Cerebellar nuclear complex (tissue), 1 donor: ENCODE measurements at places on chromosomes 13 and 19.

DNA sequence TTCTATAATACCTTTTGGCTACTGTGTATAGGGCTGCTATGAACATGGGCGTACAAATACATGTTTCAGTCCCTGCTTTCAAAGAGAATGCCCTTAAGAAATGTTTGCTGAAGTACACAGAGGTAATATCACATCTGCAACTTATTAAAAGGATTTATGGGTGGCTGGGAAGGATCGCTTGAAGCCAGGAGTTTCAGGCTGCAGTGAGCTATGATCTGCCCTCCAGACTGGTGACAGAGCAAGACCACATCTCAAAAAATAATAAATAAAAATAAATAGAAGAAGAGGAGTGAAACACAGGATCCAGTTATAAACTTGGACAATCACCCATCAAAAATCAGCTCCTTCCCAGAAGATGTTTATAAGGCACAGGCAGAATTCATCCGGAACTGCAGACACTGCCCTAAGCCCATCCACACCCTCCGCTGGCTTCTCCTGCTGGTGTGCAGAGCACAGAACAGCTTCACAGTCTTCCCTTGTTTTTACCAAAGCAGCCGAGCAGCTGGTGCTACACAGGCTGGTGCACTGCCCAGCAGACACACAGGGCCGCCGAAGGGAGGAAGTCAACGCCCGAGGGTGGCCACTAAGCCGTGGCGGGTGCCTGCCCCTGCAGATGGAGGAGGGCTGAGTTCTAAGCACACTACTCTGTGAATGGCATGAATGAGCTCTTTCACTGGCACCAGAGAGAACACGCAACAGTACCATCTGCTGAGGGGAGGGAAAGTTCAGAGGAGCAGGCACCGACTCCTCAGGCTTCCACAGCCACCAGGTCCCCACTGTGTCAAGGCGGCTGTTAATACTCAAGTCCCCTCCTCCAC lies 44.0 kb downstream of the BRD4 start:
- DNase-seq: no peak

- no peak for DNase-seq
Observed at GRCh38 chr13:40187324-40187795, 479.1 kb downstream of the FOXO1 start.

GRCh38 chr13:43884222-43884621 lies 4.5 kb downstream of the LACC1 start:
- no peak for DNase-seq

DNA sequence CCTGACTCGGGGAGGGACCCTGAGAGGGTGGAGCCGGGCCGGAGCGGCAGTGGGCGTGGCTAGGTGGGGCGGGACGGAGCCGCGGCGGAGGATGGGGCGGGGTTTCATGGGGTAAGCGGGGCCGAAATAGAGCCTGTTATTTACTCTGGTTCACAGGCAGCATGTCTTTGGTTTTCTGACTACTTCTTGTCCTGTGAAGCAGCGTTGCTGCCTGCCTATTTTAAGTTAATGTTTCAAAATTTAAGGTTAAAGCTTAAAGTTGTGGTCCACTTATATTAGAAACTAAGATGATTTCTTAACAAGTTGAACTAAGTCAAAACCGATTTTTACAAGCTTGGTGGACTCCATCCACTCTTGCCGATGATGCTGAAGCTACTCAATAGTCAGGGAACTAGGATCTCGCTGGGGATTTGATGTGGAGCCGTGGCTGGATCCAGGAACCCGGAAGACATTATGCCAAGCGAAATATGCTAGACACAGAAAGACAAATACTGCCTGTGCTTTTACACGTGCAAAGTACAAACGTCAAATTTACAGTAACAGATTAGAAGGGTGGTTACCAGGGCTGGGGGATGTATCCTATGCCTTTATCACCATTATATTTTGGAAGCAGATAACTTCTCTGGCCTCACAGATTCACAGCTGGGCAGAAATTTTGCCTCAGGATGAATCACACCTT lies 433 bp upstream of the ZNF616 start:
- no peak for DNase-seq

DNA sequence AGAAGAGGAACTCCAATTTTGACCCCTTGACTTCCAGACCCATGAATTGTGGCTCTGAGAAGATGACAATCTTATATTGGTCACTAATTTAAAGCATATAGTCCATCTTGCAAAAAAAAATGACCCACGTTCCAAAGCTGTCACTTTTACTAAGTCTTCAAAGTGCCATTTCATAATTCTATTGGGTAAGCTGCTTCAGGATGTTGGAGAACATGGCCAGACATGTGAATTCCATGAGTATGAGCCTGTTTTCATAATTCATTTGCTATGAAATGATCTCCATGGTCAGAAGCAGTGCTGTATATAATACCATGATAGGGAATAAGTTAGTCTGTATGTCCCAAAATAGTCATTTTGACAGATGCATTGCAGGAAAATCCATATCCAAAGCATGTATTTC lies 1787.3 kb downstream of the SLITRK5 start:
- no peak for DNase-seq

DNA sequence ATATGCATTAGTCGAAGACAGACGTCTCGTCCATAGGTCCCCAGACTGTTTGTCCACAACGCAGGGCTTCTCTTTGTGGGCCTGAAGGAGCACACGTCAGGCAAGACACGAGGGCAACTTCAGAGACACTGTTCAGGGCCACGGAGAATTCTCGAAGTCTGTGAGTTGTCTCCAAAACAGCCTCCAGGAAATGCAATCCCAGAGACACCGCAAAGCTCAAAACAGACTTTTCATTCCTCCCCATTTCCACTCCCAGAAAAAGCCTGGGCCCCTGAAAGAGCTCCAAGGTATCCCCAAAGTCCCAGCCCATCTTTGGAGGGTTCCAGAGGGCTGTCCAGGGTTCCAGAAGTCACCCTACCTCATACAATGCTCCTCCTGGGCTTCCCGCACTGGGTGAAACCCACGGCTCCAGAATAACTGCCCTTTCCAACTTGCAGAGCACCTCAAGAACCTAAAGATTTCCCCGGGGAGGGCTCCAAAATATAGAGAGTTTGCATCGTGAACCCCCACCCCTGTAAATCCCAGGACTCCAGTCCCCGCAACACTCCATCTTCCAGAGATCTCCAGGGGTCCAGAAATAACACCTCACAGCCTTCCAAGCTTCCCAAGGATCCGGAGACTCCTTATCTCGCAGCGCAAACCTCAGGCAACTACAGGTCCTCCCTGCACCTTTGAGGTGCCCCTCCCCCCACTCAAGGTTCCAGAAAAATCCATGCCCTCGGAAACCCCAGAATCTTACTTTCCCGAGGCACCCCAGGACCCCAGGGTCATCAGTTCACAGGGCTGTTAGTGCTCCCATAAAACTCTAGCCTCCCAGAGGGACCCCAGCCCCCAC lies 687 bp upstream of the FTL start:
- DNase-seq: no peak

DNA sequence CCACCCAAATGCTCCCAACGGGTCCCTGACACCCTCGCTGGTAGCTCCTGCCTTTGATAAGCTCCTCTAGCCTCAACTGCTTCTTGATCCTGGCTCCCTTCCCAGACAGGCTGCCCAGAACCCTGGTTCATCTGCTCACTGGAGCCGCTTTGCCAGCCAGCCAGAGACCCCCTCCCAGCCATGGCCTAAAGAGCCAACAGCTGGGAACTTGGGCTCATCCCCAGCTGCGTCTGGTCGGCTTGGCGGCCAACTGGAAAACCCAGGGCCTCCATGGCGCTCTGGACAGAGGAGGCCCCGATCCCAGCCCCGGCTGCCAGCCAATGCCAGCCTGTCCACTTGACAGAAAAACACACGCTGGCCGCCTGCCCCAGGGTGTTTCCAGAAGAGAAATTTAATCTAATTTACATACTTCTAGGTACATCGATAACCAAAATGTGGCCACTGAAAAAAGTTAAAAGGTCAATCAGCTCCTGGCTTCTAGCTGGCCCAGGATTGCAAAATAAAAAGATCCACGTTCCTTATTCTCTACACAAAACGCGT lies 3.0 kb upstream of the AKAP8L start:
- no peak for DNase-seq

GRCh38 chr13:105894697-105895096 lies 640.8 kb downstream of the EFNB2 start:
- DNase-seq: no peak

DNA sequence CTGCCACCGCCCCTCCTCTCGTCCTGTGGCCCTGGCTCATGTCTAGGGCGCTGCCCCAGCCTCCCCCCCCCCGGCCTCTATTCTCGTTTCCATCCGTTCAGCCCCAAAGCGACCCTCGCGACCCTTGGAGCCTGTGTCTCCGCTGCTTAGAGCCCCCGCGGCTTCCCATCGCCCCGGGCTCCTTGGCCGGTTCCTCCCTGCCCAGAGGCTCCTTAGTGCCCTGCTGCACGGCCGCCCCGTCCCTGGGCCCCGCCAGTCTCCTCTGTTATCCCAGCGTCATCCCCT lies 9.2 kb upstream of the CNOT3 start:
- no peak for DNase-seq

GRCh38 chr13:110443622-110444225 lies 117.8 kb downstream of the RAB20 start:
- no peak for DNase-seq

- no peak for DNase-seq
Observed at GRCh38 chr13:62613819-62614218, 1198.2 kb upstream of the PCDH20 start.

- no peak for DNase-seq
Observed at GRCh38 chr19:3087769-3088168, 6.4 kb upstream of the GNA11 start.

DNA sequence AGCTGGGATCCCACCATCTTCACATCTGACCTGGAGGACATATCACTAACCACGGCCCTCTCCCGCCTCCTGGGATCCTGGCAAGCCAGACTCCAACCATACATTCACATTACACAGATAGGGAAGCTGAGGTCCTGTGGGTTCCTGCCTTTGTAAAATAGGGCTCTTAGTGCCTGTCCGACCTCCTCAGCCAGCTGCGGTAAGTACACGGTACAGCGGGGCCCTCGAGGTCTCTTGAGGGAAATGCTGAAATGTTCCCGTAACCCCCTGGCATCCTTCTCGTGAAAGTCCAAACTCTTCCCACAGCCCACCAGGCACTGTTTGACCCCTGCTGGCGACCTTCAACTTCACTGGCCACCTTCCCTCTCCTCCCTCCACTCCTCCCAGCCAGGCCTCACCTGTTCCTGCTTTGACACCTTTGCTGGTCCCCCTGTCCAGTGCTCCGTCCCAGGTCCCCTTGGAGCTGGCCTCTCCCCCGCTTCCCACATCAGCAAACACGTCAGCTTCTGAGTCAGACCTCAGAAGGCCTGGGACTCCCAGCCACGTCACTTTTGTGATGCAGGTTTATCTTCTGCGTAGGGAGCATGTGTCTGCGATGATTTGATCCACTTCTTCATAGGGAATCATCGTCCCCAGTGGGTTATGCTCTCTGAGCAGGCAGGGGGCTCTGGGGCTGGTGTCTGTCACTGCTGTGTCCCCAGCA lies 8.8 kb upstream of the GNG7 start:
- DNase-seq: no peak

- DNase-seq: no peak
Observed at GRCh38 chr13:43861863-43862262, 17.7 kb downstream of the CCDC122 start.

DNA sequence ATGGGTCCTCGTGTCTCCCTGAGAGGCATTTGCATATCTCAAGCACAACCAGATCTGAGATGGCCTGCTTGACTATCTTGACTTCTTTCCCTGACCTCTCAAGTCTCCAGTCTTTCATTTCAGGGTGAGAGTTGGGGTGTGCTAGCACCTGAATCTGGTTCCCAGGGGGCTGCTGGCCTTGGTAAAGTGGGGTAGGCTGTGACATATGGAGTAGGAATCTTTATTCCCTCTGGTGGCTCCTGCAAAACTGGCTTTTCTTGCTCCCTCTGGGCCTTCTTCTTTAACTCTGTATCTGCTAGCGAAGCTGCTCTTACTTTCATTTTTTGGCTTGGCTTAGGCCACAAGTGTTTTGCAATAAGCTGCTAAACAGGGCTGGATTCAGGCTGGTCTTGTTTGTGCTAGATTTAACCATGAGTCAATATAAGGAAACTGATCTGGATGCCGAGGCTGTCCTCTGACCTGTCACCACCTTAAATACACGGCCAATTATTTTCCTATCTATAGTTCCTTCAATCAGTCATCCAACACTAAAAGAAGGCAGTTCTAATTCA lies 42.3 kb downstream of the ZNF493 start:
- DNase-seq: no peak

DNA sequence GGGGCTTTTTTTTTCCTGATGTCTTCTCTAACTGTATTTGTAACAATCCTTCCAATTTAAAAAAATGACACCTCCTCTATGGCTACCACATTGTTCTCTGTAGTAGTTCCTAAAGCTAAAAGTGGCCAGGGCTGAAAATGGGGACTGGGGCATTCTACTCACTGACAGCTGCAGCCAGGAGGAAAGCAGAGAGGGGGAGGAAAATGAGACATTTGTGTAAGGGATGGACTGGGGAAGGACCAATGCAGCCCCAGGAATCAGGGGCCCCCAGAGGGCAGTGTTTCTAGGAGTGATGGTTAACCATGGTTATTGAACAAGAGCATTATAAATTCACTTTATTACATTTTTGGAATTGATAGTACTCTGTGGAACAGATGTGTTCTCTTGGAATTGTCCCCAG lies 34.3 kb upstream of the C1QTNF9 start:
- DNase-seq: no peak

GRCh38 chr13:43664700-43665191 lies 122.0 kb downstream of the ENOX1 start:
- no peak for DNase-seq

- no peak for DNase-seq
Observed at GRCh38 chr19:19447536-19448237, 42.2 kb downstream of the GATAD2A start.

GRCh38 chr19:582497-583197 lies 7.0 kb upstream of the HCN2 start:
- no peak for DNase-seq

DNA sequence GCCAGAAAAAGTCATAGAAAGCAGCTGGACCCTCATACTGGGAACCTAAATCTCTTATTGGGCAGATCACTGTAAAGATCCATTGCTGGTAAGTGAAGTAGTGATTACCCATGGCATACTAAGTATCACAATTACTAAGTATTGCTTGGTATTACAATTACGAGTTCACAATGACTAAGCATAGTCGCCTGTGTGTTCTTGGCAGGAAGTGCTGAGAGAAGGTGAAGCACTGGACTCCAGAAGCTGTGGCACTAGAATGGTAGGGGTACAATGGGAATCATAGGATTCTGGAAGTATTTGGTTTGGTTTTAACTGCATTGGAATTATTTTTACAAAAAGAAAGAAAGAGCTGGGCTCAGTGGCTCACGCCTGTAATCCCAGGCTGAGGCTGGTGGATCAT lies 20.3 kb downstream of the LGALS16 start:
- no peak for DNase-seq

GRCh38 chr13:112531263-112531794 lies 56.6 kb downstream of the TUBGCP3 start:
- no peak for DNase-seq

DNA sequence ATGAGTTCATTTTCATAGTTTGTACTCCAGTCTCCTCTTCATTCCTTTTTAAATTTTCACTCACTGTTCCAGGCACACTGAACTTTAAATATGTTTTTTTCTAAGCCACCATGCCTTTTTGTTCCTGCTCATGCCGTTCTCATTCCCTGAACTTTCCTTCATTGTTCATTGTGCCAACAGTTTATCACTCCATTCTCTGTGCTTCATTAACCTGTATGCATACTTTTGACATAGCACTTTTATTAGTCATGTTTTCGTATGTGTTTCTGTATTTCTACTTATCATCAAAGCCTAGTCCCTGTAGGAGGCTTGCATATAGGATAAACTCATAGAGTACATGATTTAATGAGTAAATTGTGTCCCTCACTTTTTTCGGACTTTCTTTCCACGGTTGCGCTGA lies 65.3 kb downstream of the PCDH20 start:
- no peak for DNase-seq

- DNase-seq: no peak
Observed at GRCh38 chr19:45657520-45658167, 10.4 kb upstream of the GIPR start.
